ENCODE measurements at places on chromosomes 4 and X.

GRCh38 chrX:119247702-119248101 is 11.6 kb downstream of the PGRMC1 start:
- DNase-seq: no peak

GRCh38 chr4:84878090-84878489 is 88.4 kb downstream of the WDFY3 start:
- DNase-seq: no peak

- DNase-seq: no peak
Measured at GRCh38 chrX:16431266-16431665, 218.7 kb upstream of the S100G start.

DNA sequence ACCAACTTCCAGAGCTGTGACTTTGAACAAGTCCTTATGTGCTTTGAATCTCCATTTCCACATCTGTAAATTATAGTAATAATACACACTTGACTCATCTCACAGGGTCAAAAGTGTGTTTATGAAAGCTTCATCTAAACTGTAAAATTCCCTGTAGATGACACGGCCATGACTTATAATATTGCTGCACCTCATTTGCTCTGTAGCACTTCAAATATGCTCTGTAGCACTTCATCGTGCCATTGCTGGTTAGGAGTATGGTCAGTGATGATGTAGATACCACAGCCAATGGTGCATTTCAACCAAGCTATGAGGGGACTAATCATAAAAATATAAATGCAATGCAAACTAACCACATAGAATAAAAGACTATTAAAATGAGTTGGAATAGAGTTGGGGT is 318.6 kb downstream of the ANK2 start:
- no peak for DNase-seq

GRCh38 chr4:184587221-184587620 is 62.0 kb downstream of the CASP3 start:
- no peak for DNase-seq

DNA sequence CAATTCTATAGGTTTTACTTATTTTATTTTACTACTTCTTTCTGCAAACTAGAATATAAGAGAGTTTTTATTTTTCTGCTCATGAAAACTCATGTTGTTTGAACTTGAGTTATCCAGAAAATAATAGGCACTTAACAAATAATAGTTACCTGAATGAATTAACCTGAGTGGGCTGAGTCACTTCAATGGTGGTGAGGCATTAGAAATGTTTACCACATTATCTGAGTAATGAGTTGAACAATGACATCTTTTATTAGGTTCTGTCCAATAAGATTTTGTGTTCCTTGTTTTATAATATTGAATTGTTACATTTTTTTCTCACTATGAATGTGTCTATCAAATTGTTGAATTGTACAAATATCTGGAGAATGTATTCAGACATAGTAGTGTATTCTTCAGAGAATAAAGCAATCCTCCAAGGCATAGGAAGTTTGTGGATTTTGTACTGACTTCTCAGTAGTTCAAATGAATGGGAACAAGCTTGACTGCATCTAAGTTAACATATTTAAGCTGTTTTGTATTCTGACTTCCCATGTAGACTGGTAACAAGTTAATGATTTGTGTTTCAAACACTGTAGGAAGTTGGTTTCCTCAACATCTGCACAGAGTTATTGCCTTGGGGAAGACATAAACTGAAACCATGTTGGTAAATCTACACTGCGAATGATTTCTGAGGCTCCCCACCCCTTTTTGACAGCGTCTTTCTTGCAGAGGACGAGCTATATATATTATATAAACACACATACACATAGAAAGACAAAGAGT is 1808.9 kb upstream of the TENM3 start:
- no peak for DNase-seq

GRCh38 chr4:128606173-128606572 is 203.3 kb upstream of the JADE1 start:
- DNase-seq: no peak

GRCh38 chr4:80008971-80009370 is 64.1 kb downstream of the ANTXR2 start:
- no peak for DNase-seq

- no peak for DNase-seq
Measured at GRCh38 chr4:3874028-3874415, 107.8 kb downstream of the ADRA2C start.

DNA sequence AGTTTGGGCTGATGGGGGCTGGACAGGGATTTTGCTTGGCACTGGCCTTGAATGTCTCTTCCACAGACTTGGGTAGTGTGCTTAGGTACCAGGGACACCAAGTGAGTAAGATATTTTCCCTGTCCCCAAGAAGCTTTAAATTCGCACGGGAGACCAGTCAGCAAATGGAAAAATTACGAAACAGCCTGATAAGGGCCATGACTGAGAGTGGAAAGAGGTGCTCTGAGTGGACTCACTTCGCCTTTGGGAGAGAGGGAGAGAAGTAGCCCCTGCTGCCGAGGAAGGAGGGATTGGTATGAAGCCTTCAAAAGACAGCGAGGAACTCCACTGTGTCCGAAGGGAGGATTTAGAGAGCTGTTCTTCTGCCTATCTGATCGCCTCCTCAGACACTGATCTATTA is 2.6 kb downstream of the LSM6 start:
- DNase-seq: no peak

All from activated T-cell treated with anti-CD3 and anti-CD28 coated beads for 4 hours (primary cell).